AG09309 (cell line): ENCODE measurements at places on chromosomes 7 and 10.

DNA sequence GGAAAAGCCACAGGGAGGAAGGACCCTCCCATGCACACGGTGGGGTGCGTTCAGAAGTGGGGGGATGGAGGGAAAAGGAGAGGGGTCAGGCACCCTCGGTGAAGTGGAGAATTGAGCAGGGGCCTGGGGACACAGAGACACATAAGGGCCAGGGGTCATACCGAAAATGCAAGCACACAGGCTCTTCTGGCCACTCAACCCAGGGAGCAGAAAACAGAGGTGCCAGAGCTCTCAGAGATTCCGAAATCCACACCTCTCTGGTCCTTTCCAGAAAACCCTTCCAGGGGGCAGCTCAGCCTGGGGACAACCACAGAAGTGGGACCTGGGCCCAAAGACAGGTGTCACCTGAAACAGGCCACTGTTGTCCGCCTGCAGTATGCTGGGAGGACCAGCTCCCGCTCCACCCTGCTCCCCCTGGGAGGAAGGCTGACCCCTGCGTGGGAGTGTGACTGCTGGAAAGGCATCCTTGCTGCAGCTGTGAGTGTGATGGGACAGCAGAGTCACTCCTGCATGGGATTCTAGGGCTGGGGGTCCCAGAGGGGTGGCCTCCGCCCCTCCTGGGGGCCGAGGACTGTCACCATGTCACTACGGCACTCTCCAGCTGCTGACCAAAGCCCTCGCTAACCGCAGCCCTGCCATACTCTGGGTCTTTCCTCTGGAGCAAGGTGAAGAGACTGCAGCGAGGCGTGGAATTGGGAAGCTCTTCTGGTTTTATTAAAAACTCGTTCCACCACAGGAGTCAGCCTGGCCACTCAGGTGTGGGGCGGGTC lies 63.1 kb downstream of the TMEM209 start:
- no peak for DNase-seq

DNA sequence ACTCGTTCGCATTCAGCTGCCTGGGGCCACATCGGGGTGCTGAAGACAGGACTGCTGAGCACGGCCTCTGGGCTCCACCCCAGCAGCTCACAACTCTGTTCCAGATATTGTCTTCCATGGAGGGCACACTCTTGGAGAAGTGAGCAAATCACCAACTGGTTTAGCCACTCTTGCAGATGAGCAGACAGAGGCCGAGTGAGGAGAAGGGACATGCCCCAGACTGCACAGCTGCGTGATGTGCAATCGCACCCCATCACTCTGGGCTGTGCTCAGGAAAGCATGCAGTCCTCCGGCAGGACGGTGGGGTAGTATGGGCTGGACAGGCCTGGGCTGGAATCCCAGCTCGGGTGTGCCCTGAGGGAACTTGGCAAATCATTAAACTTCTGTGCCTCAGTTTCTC lies 111.6 kb downstream of the FAM53B start:
- no peak for DNase-seq

DNA sequence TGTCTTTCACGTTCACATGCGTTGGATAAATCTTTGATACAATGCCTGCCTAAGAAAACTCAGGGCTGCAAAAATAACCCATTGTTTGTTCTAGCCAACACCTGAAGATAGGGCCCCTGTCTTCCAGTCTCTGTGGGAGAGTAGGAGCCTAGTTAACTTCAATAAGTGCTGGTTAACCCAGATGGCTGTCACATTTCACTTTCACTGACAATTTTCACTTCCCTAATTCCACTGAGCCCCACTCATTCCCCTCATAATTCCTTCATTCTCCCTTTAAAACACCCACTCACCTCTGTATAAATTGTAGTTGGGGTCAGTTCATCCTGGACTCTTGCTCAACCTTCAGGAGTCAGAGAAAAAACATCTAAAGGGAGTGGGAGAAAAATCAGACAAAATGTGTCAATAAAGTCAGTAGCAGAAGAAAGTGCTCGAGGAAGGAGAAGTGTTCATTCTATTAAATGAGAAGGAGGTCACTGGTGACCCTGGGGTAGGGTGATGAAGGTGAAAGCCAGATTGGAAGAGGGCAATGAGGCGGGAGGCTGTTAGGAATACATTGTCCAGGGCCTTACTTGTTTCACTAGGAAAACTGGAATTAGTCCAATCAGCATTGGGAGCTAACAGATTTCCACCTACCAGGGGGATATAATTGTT lies 51.2 kb upstream of the ABI1 start:
- DNase-seq, result no peak

GRCh38 chr10:85607043-85607695 lies 759.4 kb downstream of the GRID1 start:
- no peak for DNase-seq

DNA sequence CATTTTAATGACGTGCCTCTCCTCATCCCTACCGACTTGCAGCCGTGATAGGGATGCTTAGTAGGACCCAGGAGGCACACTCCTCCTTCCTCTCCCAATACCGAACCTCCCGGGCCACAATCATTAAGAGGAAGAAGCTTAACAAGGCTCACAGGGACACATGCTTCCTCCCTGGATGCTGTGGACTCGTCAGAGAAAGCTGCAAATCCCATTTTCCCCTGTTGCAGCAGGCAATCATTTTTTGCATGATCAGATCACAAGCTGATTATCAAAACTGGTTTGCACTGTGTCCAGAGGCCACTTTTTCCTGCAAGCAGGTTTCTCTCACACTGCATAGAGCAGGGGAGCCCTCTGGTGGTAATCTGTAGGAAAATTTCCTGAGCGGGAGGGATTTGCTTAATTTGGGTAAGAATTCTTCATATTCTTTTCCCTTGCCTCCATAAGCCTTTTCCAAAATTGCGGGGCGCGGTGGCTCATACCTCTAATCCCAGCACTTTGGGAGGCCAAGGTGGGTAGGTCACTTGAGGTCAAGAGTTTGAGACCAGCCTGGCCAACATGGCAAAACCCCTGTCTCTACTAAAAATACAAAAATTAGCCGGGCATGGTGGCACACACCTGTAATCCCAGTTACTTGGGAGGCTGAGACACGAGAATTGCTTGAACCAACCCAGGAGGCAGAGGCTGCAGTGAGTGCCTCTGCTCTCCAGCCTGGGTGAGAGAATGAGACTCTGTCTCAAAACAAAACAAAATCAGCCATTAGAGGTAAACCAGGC lies 16.1 kb upstream of the LAMB4 start:
- DNase-seq, result peak; percentile 47
